ENCODE measurements at places on chromosomes 3 and 15. TPM values are rescaled to one million over a fixed set of nuclear protein-coding genes. Genes with fewer than 3 reads are reported as not detected.

CFAP161 gene
- total RNA-seq: 0.69 TPM

AGTR1 gene
- total RNA-seq: not detected

MAGEF1 gene
- 90.7 TPM for total RNA-seq

CLDN18 gene
- total RNA-seq: 0.27 TPM

GRCh38 chr3:190443257-190443656 is 6.4 kb downstream of the TMEM207 start:
- DNase-seq: no peak
- no peak overlapping the region for H3K4me3 ChIP-seq
- no peaks in the 10 kb centered on the region for H3K27me3 ChIP-seq
- peaks cover 8% of the 10 kb centered on the region for H3K4me1 ChIP-seq
- no peak overlapping the region for H3K27ac ChIP-seq
- H3K36me3 ChIP-seq: no peaks in the 10 kb centered on the region

GRCh38 chr3:11769704-11770476 is 76.8 kb downstream of the TAMM41 start:
- H3K27ac ChIP-seq: no peak overlapping the region
- peak overlapping the region; percentile 42 for H3K4me3 ChIP-seq
- no peaks in the 10 kb centered on the region for H3K27me3 ChIP-seq
- no peaks in the 10 kb centered on the region for H3K4me1 ChIP-seq

- H3K4me3 ChIP-seq: no peak overlapping the region
- no peak overlapping the region for H3K27ac ChIP-seq
- no peaks in the 10 kb centered on the region for H3K36me3 ChIP-seq
- no peaks in the 10 kb centered on the region for H3K4me1 ChIP-seq
These were observed 374.1 kb downstream of the EFHB start for GRCh38 chr3:19559724-19560442.

SEMA7A gene
- 11.9 TPM for total RNA-seq

SV2B gene
- total RNA-seq: 8.8 TPM

DNA sequence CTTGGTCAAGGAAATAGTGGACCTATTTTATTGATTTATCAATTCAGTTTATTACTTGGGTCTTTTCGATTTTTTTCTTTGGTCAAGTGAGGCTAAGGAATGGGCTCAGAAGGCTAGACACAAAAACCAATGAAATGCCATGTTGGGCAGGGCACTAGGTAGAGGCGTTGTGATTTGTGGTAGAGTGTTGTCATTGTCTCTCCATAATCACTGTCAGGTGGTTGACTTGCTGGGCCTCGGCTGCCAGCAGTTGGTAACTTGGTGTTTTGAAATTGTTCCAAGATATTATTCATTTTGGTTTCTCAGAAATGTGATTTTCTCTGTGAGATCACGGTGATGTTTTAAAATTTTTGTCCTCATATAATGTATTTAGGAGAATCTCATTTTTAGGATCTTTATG is 173.6 kb downstream of the KLHL25 start:
- H3K27me3 ChIP-seq: no peaks in the 10 kb centered on the region
- DNase-seq: no peak

DNA sequence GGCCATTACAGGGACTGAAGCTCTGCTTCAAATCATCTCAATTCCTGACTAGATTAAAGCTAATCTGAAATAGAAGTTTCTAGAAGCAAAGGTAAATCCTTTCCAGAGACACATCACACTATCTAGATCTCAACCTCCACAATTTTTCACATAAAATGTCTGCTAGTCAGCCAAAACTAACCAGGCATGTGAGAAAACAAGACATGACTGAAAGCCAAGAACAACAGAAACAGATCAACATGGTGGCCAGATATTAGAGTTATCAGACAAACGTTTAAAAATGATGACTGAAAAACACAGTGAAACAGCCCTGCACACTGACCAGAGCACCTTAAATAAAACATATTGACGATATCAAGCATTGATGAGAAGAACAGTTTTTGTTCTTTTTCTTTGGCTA is 59.1 kb downstream of the SUMF1 start:
- DNase-seq: no peak
- H3K27ac ChIP-seq: no peak overlapping the region
- peaks cover 5% of the 10 kb centered on the region for H3K36me3 ChIP-seq
- no peaks in the 10 kb centered on the region for H3K4me1 ChIP-seq
- H3K4me3 ChIP-seq: no peak overlapping the region

All from endodermal cell (in vitro differentiated cells).